ENCODE measurements at places on chromosomes 11 and 22.

GRCh38 chr11:76658651-76659650, 11.6 kb downstream of the LRRC32 start:
- no peak for DNase-seq

DNA sequence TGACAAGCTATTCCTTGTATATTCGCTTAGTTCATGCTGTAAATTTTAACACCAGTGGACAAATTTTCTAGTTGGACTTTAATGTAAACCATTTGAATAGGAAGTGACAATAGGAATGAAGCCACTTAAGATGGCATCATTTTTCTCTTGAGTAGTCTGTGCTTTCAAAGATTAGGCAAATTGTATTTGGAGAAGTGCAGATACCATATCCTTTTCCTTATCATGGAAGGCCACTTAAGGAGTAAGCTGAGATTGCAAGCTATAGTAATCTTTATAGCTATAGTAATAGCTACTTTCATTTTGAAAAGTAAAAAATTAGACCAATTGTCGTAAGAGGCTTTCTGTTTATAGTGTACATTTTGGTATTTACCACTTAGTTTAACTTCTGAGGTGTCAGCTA, 12.8 kb downstream of the CAPRIN1 start:
- DNase-seq, result no peak

GRCh38 chr22:33440756-33441155, 382.6 kb upstream of the SYN3 start:
- no peak for DNase-seq

DNA sequence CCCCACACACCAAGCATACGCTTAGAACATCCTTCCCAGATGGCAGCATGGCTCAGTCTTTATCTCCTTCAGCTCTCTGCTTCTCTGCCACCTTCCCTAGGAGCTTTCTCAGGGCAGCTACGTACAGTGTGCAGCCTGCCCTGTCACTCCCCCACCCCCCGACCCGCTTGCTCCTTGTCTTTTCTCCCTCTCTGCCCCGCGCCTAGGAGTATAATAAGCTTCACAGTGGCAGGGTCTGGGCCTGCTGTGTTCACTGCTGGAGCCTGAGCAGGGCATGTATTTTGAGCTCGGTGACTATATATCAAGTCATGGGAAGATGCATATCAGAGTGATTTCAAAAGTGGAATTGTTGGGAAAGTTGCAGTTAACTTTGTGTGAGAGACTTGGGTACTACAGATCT, 55.8 kb upstream of the ADSL start:
- DNase-seq, result no peak

DNA sequence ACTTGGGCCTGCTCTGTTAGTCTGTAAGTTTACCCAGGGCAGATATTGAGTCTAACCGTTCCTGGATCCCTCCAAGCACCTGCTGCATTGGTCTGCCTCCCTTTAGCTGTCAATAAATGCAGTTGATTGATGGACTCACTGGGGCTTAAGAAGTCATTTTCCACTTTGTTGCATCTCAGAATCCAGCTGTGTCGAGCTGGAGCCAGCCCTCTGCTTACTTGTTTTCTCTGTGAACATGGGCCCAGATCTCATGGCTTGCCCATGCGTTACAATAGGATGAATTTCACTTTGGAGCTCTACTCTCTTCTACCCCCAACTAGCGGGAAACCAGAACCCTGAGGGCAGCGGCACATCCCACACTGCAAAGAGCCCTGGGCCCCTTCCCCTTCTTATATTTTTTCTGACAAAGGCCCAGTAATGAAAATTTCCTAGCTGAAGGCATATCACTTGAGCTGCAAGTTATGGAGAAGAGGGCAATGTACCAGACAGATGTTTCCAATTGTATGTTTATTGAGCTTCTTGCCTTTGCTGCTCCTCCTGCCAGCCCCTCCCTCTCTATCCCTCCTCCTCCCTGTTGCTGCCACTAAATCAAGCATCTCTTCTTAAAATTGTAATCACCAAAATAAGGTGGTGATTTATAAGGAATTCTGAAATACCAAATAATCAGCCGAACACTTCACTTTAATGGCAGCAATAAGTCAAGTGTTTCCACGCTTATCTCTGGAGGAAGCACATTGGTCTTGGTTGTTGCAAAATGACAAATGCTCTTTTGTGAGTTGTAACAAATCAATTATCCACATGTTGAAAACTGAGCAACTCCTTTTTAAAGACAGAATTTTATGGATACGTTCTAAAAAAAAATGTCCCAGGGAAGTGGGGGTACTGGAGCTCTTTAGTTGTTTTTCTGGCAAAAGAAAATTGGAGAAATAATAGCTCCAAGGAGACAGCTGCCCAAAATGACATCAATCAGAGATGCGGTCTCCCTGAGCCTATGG, 212.3 kb upstream of the ZBED5 start:
- DNase-seq, result no peak

- DNase-seq, result no peak
These were observed 42.6 kb downstream of the GNB1L start for GRCh38 chr22:19811811-19812771.

DNA sequence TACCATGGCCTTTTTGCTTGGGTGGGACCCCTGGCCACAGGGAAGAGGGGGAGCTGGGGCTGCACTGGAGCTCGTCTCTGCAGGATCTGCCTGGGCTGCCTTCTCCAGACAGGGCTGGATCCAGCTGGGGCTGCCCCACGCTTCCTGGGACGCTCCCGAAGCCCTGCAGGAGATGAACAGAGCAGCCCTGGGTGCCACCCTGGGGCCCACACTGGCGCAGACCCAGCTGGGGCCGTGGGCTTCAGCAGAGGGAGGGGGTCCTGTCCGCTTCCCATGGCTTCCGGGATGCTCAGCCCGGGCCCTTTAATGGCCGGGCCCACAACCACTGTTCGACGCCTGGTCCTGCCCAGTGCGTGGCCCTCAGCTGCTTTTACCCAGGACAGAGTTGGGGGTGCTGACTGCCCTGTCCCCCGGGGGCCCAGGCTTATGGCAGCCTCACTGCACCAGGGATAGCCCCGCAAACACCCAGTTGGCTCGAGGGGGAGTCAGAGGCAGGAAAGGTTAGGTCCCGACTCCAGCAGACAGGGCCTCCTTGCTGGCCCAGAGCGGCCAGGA, 12.0 kb downstream of the TSPO start:
- no peak for DNase-seq

- DNase-seq, result no peak
These were observed 1.3 kb downstream of the ESAM start for GRCh38 chr11:124760806-124761205.
